ENCODE measurements at places on chromosomes 13 and 19.

DNA sequence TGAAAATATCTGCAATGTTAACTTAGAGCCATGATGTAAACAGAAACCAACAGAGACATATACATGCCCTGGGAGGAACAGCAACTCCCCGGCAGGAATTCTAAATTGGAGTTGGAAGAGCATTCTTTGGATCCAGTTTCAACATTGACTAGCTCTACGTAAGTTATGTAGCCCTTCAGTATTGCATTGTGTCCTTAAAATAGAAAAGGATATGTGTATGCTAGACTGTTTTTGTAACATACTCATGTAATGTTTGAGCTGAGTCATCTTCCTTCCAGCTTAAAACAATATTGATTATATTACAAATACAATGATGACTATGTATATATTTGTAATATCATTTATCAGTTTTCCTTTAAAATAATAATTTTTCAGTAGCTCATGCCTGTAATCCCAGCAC, 1422.2 kb upstream of the PCDH20 start:
- no peak for DNase-seq

- DNase-seq = no peak
Observed at GRCh38 chr13:112143753-112144615, 77.0 kb downstream of the SOX1 start.

GRCh38 chr13:73481886-73482445, 423.2 kb downstream of the KLF5 start:
- DNase-seq = no peak

DNA sequence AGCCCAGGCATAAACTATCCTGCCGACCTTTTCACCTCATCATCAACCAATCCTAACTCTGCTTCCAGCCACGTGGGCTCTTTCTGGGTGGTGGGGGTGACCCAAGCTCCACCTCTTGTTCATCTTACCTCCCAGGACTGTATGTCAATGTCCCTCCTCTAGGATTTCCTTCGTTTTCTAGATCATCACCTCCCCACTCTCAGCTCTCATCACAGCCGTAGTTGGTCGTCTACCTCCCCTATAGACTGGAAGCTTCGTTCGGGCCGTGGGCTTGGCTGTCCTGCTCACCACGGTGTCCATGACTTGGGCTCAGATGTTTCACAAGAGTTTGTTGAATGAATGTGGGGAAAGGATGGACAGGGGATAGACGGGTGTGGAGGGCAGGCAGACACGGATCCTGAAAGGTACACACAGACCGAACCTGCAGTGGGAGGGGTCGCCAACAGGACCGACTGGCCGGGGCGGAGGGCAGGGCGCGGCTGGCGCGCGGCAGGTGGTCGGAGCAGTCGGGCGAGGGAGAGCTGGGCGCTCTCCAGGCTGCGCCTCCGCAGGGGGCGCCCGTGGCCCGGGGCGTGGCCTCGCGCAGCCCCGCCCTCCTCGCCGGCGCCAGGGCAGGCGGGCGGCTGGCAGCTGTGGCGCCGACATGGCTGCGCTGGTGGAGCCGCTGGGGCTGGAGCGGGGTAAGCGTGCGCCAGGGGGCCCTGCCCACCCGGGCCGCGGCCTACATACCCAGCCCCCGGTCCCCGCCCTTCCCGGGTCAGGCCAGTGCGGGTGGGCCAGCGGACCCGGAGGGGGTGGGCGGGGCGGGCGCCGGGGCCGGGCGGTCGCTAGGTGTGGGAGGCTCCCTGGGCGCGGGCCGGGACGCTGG, at the start of gene LIN7B:
LIN7B (plus strand) TSS at position 609 of the 868 bp plus-strand sequence; CDS start at position 644, 35 bp downstream.
- DNase-seq = peak; percentile 75

DNA sequence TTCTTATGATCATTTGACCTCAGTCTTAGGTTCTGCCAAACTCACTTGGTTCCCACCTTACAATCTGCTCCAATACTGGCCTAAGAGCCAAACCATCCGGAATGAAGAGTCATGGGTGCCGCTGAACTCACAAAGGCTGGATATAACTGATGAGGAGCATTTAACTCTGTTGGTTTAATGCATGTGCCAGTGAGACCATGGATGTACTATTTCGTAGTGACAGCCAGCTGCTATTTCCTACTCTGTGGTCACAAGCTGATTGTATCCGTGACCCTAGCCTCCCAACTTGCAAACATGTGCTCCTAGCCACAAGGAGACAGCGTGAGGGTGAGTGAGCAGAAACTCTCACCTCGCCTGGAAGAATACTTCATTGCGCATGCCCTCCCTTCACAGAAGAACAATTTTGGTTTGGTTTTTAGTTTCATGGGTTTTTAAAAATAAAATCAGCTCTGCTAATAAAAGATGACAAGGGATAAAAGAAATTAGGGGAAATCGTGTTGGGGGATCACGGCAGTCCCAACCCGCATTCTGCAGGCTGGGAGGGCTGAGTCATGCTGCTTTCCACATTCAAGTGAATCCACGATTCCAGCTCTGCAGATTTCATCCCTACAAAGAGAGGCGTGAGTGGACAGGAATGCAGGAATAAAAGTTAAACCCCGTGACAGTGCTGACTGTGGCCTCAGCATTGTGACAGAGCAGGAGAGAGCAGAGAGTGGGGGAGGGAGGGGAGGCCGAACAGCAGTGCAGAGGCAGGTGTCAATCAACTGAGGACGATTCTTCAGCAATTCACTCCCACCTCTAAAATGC, 66.8 kb upstream of the RAP2A start:
- peak; percentile 15 for DNase-seq

- no peak for DNase-seq
Observed at GRCh38 chr13:98542568-98543377, 34.1 kb downstream of the STK24 start.

DNA sequence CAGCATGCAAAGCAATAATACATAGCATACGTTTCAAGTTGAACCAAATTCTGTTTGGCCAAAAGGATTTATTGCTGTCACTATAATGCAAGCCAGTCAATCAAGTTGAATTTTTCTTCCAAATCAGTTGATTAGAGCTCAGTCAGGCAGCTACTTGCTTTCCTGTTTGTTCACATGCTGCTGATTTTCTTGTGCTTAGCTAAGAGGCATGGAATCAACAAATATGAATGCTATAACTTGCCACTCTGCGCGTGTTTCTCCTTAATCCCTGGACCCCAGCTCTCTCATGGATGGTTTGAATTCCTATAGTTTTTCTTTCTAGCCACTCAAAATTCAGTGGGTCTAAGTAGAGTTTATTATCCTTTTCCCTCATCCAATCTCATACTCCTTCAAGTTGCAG, 311.3 kb downstream of the KLF5 start:
- DNase-seq = no peak

GRCh38 chr19:4042731-4043082, 24.0 kb downstream of the ZBTB7A start:
- DNase-seq = peak; percentile 64

DNA sequence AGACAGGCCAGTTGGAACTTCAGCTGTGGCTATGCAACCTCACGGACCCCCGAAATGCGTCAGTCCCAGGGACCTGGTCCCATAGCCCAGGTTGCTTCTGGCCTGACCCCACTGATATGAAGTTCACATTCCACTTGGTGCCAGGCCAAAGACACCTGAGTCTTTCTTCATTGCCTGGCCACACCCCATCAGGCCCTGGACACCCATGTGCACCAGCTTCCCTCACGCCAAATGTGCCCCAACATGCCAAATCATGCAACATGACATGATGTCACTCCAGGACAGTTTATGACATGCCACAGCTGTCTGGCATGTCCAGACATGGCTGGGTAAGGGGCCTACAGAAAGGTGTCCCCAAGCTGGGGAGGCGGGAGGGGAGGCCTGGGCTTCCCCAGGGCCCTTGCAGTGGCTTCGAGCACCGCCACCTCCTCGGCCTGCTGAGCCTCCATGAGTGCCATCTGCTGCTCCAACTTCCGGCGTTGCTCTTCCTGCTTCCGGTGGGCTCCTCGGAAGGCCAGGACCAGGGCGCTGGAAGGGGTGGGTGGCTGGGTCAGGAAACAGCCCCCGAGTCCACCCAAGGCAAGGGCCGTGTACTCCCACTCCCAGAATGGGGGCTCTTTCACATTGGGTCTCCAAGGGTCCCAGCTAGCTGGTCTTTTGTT, 4.3 kb upstream of the NR2F6 start:
- no peak for DNase-seq

DNA sequence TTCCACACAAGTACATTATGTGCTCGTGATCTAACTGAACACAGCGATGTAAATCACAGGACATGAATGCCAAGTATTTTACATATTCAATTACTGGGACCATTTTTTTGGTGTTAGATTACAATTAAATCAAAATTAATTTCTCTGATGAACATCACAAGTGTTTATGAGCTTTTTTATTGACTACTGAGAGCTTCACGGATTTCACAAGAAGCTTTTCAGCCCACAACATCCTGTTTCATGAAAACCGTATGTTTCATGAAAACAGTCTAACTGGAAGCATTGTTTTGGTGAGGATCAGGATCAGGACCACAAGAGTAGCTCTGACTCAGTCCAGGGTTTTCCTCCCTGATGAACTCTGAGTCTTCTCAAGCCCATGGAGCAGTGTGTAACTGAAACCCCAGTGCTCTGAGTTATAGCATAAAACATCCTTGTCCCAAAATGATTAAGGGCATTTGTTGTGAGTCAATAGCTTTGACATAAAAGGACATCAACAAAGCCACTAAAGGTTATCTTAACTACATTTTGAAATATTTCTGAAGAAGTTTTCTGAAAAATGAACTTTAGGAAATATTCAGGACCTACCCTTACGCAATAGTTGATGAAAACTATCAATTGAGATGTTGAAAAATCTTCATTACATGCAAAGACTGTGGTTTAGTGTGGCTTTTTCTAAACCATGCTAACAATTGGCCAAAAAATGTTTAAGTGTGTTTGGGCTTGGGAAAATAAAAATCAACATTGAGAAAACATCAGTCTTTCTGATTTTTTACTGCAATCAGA, 49.3 kb downstream of the UFM1 start:
- peak; percentile 4 for DNase-seq

GRCh38 chr19:1264801-1265614, 4.1 kb upstream of the CIRBP start:
- peak; percentile 62 for DNase-seq

DNA sequence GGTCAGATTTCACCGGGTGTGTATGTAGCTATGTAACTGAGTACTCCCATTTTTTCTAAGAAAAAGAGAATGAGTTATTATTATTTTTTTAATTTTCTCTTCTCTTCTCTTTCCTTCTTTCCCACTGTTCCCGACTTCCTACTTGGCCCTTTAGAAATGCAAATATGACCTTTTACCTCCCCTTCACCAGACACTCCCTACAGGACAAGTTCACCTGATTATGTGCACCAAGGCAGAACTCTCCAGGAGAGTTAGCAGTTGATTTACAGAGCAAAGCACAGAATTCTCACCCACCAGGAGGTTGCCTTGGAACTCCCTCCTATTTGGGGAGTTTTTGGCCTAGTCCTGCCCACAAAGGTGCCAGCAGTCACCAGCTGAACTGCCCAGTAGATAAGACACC, 49.5 kb upstream of the GPR12 start:
- DNase-seq = no peak

DNA sequence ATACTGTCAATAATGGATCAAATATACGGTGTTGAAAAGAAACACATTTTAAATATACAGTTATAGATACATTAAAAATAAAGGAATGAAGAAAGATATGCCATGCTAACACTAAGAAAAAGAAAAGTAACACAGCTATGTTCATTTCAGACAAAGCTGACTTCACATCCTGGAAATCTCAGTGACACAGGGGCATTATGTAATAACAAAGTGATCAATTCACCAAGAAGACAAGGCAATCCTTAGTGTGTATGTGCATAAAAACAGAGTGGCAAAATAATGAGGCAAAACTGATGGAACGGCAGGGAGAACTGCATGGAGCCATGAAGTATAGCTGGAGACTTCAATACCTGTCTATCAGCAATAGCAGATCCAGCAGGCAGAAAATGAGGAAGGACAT, 13.1 kb downstream of the ZNF14 start:
- no peak for DNase-seq

GRCh38 chr19:5112175-5112574, 143.3 kb downstream of the KDM4B start:
- no peak for DNase-seq

DNA sequence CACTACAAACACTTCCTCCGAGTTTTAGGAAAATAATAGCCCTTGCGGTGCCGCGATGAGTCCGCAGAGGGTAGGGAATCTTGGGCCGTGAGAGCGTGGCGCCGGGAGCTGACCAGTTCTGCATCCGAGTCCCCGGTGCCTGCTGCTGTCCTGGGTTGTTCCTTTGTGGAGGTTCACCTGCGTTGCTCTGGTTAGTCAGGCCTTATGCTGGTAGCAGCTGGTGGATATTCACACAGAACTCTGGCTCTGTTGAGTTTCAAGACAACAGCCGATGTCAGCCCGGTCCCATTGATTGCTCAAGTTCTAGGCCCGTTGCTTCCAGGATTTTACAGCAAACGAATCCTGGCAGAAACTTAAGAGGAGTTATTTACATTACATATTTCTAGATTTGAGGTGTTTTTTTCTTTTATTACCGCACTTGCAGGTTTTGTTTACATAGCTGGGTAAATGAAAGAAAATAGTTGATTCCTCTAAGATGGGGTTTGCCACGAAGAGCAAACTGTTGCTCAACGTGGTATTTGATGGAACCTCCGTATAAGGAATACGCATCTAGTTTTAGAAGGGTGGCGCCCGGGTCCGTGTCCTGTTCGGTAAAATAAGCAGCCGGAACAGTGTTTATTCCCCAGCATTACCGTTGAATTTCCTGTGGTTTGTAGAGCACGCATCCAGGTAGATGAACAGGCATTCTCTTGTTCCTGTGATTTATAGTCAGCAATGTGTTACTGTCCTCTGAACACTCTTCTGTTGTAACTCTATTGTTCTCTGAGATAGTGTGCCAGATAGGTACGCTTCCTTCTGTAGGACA, 1.3 kb downstream of the CLDN10 start:
- no peak for DNase-seq

DNA sequence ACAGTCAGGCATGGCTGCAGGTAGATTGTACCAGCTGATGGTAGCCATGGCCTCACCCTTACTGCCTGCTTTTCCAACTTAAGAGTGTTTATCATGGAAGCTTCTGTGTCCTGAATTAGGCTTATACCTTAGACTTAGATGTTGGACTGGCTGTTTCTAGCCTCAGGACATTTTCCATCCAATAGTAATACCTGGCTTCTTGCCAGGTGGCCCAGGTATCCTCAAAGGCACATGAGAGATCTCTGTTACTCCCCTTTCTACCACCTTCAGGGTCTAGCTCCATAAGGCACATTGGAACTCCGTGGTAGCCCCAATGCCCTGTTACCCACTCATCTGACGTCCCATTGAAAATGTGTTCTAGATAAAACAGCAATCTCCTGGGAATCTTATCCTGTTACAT, 407.5 kb downstream of the SPRY2 start:
- DNase-seq = no peak
